ENCODE measurements at places on chromosomes 12 and 14.

DNA sequence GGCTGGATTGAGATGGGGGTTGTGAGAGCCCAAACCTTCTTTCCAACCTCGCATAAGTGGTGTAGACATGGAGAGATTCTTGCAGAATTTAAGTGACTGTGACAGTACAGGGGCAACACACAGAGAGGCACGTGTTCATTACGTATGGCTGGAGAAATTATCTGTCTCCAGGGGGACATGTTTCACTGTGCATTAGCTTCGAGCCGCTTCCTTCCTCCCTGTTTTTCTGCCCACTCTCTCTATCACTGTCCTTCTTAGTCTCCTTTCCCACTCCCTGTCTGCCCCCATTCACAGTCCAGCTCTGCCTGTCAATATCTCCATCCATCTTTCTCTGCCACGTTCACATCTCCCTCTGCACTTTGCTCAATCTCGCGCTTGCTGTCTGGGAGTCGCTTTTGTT lies 11.5 kb upstream of the C14orf93 start:
- peak; percentile 95 for DNase-seq

GRCh38 chr14:60214003-60214402 lies 35.0 kb upstream of the PPM1A start:
- DNase-seq, result no peak

DNA sequence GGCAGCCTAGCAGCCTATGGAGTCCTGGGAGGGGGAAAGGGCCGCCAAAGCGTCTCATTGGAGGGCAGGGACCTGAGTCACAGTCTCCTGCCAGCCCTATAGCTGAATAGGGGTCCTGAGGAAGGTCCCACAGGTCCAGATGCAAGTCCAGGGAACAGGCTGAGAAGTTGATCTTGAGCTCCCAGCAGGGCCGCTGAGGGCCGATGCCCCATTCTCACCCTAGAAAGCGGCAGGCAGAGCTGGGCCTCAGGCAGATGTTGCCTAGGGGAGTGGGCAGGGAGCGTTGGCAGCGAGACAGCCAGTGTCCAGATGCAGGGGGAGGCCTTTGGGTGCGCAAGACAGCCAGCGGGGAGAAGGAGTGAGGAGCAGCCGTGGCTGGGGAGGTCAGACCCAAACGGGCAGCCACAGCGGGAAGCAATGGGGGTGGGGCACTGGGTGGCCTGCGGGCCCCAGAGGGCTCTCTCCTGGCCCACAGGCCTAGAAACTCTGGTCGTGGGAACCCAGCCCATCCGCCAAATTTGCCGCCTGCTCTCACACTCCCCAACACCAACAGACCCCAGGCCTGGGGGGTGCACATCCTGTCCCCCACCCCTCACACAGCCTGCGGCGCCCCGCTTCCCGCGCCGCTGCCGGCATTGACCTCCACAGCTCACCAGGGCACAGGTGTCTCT lies 1.1 kb downstream of the HDAC7 start:
- no peak for DNase-seq

DNA sequence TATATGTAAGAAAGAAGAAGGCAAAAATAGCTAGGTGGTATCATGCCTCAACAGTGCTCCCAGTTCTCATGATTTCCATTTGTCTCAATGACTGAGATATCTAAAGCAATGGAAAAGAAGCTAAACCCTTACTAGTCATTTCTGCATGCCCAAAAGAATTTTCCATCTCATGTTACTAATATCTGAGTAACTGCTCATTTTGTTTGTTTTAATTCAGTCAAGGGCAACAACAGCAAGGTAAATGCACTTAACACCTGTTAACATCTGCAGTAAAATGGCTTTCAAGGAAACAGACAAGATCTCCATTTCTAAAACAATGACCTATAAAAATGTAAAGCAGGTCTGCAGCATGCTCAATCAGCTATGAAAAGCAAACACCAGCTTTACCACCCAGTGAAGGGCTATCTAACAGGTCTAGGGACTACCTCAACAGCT lies 19.4 kb upstream of the SELPLG start:
- DNase-seq, result no peak

- DNase-seq, result no peak
Measured at GRCh38 chr12:53145383-53146260, 34.9 kb upstream of the ZNF740 start.

DNA sequence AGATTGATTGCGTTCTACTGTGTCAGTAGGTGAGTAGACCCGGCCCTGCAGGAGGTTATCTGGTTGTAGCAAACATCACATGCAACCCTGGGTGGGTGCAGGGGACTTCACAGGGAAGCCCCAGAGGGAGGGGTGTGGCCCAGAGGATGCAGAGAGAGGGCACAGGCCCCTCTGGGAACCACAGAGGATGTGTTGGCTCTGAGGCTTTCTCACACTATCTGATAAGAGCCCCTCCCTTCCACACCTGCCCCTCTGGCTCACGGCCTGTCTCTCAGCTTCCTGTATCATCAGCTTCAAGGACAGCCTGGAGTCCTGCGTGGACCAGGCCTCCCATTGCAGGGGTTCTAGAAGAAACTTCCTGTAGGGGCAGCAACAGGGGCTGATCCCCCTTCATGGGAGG lies 101.9 kb downstream of the RIN3 start:
- DNase-seq, result no peak

GRCh38 chr14:90788031-90788430 lies 28.2 kb downstream of the TTC7B start:
- DNase-seq, result no peak

GRCh38 chr14:91415794-91416743 lies 1.6 kb downstream of the CCDC88C start:
- DNase-seq, result no peak

- DNase-seq, result no peak
Measured at GRCh38 chr12:131862084-131862441, 32.4 kb upstream of the ULK1 start.

GRCh38 chr14:35046751-35047536 lies 872 bp downstream of the FAM177A1 start:
- peak; percentile 11 for DNase-seq

DNA sequence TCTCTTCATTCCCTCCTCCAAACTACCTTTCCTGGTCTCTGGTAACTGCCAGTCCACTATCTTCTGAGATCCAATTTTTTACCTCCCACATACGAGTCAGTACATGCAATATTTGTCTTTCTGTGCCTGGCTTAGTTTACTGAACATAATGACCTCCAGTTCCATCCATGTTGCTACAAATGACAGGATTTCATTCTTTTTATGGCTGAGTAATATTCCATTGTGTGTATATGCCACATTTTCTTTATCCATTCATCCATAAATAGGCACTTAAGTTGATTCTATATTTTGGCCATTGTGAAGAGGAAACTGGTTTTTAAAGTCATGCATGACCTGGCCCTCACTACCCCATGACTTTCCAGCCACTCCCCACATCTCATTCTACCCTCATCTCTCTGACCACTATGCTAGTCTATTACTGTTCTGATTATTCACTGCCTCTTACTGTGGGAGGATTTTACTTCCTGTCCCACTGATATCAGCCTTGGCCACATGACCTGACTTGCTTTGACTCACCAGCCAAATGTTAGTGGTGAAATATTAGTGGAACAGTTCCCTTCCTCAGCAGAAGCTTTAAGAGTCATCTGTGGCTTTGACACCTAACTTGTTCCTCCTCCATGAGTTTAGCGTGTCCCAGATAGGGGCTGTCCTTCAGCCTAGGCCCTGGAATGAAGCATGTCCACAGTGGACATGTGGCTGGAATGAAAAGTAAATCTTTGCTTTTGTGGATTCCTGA lies 52.2 kb downstream of the GOLGA5 start:
- DNase-seq, result no peak

DNA sequence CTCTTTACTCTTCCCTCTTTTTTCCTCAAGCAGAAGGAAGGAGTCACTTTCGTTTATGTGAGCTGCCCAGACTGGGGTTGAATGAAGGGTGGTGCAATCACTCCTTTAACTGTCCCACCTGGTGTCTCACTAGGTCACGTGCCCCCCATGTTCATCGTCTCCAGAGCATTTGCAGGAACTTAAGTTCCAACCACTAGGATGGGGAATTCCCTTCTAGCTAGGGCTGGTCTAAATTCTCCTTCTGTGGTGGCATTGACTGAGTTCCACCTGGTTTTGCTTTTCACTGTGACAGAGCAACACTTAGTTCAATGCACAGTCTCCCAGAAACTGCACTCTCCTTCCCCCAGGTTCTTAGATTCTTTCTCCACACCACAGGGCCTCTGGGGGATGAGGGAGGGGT lies 9.5 kb downstream of the FANCM start:
- DNase-seq, result no peak

GRCh38 chr14:75979071-75979571 lies 2.7 kb downstream of the TGFB3 start:
- DNase-seq, result no peak

DNA sequence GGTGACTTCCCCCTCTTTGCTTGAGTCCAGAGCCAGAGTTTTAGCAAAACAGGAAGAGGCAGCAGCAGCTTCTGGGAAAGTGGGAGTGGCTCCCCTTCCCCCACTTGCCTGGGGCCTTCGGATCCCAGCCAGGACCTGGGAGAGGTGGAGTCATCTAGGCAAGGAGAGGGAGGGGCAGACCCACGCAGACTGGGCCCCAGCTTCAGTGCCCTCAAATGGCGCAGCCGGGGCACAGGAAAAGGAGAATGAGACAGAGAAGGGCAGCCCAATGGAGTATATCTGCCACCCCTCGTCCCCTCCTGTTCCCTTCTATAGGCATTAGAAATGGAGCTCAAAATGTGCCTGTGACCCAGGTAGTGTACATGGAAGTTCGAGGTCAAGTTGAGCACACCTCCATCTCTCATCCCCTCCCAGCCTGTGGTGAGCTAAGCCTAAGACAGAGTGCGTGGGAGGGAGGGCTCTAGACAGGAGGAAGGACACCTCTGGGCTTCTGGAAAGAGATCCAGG lies 9.3 kb upstream of the HDAC7 start:
- no peak for DNase-seq

GRCh38 chr12:127934409-127934808 lies 332.6 kb upstream of the TMEM132C start:
- no peak for DNase-seq

DNA sequence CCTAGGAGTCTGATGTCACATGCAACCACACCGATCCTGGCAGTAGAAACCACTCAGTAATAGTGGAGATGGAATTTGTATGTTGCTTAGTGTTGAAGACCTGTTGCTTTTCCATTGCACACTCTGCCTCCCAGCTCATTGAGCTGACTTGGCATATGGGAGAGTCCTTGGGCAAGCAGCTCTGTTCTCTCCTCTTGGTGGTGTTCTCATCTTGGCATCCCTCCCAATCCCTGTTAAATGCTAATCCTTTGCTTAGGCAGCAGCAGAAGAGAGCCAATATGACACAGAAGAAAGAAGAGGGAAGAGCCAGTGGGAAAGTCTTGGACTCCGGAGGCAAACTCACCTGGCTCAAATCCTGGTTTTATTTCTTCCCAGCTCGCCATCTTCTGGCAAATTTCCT lies 178.0 kb upstream of the CAND1 start:
- DNase-seq, result peak; percentile 71

GRCh38 chr14:37172936-37173614 lies 669 bp upstream of the SLC25A21 start:
- no peak for DNase-seq

DNA sequence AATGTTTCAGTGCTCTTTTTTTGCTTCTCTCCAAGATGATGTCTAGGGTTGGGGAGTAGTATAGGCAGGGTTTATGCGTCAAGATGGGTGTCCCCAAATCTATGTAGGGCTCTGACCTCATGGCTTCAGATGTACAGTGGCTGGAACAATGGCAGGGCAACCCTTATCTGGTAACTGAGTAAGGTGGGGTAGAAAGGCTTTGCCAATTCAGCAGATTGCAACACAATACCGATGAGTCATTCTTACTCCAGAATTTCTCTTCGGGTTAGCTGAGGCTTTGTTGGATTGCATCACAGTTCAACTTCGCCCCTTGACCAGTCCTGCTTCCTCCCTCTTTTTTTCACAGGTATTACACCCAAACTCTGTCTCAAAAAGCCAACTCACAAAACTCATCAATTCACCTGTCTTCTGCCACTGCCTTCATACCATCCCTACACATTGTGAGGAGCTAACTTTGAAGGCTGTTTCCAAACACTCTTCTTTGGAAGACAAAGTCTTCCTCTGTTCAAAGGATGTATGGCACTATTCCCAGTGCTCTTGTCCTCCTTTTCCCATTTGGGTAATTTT lies 190.2 kb upstream of the CNOT2 start:
- DNase-seq, result no peak

DNA sequence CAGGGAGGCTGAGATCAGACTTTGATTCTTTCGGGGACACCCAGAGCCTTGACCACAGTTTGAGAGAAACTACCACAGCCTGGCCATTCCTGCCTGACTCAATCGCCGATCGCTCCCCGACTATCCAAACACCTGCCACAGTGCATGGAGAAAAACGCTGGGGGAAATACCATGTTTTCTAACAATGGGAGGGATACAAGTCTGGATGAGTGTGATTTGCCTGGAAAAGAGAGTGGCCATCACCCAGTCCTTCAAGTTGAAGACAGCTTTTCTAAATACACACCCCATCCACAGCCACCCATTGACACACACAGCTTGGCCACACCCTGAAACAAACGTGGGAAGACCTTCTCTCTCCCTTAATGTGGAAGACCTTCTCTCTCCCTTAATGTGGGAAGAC lies 6.7 kb upstream of the VASH1 start:
- no peak for DNase-seq

DNA sequence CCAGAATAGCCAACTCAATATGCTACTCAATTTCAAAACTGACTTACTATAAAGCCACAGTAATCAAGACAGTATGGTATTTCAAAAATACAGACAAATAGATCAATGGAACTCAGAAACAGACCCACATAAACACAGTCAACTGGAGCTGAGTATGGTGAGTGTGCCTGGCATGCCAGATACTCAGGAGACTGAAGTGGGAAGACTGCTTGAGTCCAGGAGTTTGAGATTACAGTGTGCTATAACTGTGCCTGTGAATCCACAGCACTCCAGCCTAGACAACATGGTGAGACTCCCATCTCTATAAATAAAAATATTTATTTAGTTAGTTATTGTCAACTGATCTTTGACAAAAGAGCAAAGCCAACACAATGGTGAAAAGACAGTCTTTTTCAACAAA lies 81.8 kb downstream of the NUMB start:
- DNase-seq, result no peak

GRCh38 chr14:58547649-58548048 lies 90.1 kb upstream of the DACT1 start:
- DNase-seq, result no peak

- no peak for DNase-seq
Measured at GRCh38 chr12:30286345-30286926, 409.2 kb downstream of the IPO8 start.
